ENCODE measurements at places on chromosomes 5 and 9.

DNA sequence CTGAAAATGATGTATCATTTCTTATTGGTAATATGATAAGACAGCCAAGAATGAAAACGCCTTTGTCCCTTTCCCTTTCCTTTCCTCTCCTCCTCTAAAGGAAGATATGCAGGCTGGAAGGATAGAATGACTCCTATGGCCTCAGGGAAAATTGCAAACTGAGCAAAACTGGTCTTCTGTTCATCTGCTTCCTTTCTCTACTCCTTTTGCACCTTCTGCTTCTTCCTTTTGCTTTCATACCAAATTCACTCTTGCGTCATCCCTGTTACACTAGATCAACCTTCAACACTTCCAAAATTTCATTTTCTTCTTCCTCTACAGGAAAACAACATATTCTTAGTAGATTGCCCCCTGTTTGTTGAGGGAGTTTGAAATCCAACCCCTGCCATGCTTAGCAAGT, 234.1 kb downstream of the ADAMTS6 start:
- no peaks in the 10 kb centered on the region for H3K4me1 ChIP-seq
- H3K27me3 ChIP-seq = no peaks in the 10 kb centered on the region
- H3K36me3 ChIP-seq = no peaks in the 10 kb centered on the region
- H3K27ac ChIP-seq = no peak overlapping the region
- H3K4me3 ChIP-seq = no peak overlapping the region

DNA sequence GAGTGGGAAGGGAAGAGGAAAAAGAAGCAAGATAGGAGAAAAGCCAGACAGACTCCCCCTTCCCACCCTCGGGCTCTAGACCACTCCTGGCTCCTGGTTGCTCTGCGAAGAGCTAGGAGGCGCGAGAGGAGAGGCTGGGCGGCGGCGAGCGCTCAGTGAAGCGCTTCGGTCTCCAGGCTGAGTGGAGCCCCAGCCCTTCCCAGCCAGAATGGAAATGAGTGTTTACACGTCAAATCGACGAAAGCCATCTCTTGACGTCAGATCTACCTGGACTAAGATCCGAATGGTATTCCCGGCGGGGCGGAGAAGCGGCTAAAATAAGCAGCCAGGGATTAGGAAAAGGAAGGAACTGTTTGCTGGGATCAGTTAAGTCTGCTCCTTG, at the start of gene PCSK1:
Gene PCSK1, minus strand, starts transcription at position 183 of the 382 bp plus-strand sequence. CDS start 206 bp downstream, outside the sequence.
- DNase-seq = no peak
- no peak within 1 kb of the TSS for H3K27ac ChIP-seq
- H3K4me1 ChIP-seq = peaks cover 23% of the 10 kb centered on the region

- no peak overlapping the region for H3K4me3 ChIP-seq
- H3K27ac ChIP-seq = no peak overlapping the region
- DNase-seq = no peak
- H3K36me3 ChIP-seq = no peaks in the 10 kb centered on the region
- peaks cover 5% of the 10 kb centered on the region for H3K4me1 ChIP-seq
- H3K27me3 ChIP-seq = no peaks in the 10 kb centered on the region
Measured at GRCh38 chr9:81650586-81651515, 38.5 kb downstream of the TLE1 start.

GRCh38 chr5:34791761-34792244, 47.2 kb upstream of the TTC23L start:
- no peak overlapping the region for H3K27ac ChIP-seq
- peaks cover 17% of the 10 kb centered on the region for H3K27me3 ChIP-seq
- no peak overlapping the region for H3K4me3 ChIP-seq
- DNase-seq = no peak
- no peaks in the 10 kb centered on the region for H3K36me3 ChIP-seq

DNA sequence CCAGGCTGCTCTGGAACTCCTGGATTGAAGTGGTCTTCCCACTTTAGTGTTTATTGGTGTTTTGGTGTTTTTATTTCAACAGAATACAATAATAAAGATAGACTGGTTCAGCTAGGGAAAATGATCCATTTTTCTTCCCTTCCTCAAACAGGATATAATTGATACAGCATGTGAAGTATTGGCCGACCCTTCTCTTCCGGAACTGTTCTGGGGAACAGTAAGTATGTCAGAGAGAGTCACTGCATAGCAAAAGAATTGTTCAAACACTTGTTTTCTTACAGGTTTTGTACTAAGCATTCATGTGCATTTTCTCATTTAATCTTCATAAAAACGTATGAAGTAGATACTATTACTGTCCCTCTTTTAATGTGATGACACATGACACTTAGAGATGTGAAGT, 31.6 kb downstream of the NUP188 start:
- H3K36me3 ChIP-seq = peaks cover 94% of the 10 kb centered on the region
- no peak for DNase-seq
- H3K4me3 ChIP-seq = no peak overlapping the region
- H3K27ac ChIP-seq = no peak overlapping the region
- H3K4me1 ChIP-seq = no peaks in the 10 kb centered on the region
- H3K27me3 ChIP-seq = no peaks in the 10 kb centered on the region

Data from activated T-cell treated with anti-CD3 and anti-CD28 coated beads, Interleukin-2, amount 50 U/mL, for 24 hours (primary cell).